ENCODE measurements at places on chromosomes 3 and 15.

DNA sequence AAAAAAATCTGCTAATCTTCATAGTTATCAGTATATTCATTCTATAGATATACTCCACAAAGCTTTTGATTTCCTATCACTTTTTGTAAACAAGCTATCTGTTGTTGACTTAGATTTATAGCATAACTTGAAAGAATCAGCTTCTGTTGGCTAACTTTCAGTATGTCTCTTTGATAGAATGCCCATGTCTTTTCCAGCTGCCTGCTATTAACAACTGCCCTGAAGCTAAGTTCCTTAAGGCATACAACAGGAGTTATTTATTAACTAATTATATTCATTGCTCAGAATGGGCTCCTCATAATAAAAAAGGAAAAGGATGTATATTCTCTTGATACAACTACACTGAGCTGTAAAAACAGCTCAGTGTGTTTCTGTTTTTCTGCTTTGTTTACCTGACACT is 293.9 kb downstream of the TUSC7 start:
- DNase-seq, result no peak

DNA sequence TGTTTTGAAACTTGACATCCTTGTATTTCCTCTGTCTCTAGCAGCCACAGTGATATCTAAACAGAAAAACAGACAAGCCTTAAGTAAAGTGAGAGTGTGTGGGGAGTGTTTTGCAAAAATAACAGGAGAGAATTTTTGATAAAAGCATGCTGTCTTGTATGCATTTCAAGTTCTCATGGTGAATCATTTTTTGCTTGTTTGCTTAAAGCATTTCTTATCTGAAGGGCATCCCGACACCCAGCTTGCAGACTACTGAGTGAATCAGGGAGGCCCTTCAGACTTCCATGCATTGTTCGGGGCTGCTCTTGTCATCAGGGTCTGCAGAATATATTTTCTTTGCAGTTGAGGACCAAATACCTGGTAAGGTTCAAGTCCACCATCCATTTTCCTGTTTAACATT is 8.5 kb downstream of the CGNL1 start:
- no peak for DNase-seq

DNA sequence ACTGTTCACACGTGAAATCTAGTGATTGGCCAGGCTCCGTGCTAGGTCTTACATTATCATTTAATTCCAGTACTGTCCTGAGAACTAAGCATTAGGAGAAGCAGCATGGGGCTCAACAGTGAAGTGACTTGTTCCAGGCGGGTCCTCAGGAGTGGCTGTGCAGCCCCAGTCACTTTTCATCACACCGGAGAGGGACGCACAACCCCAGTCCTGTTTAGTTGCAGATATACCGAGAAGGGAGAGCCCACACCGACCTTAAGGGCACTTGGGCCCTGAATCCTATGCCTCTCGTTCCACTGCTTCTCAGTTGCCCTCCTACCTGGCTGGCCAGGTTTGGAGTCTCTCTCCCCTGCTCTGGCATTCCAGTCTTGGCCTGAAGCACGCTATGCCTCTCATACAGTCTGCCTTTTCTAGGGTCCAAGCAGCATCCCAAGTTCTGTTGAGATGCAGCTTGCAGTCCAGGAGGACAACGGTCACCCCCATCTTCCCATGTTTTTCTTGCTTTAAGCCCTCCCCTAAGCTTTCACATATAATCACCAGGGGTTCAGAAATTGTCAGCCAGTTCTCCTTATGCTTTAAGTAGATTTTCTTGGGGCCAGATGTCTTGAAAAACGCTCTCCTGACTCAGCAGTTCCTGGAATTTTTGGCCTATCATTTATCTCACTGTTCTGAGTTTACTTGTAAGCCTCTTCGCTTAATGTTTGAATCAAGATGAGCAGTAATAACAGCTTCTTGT is 10.1 kb downstream of the FAM131A start:
- DNase-seq, result no peak

DNA sequence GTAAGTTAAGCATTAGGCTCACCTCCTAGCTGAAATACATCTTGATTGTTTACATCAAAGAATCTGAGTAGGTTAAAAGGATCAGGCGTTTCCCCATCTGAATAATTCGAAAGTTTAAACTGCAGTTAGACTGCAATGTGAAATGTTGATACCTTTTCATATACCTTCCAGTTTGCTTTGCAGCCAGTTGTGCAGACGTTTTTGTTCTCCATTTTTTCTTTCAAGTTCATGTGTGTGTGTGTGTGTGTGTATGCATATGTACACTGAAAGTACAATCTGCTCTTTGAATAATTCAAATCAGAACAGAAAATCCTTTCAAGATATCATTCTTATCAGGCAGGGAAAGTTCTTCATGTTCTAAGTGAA is 2.9 kb downstream of the ITPR1 start:
- DNase-seq, result no peak

DNA sequence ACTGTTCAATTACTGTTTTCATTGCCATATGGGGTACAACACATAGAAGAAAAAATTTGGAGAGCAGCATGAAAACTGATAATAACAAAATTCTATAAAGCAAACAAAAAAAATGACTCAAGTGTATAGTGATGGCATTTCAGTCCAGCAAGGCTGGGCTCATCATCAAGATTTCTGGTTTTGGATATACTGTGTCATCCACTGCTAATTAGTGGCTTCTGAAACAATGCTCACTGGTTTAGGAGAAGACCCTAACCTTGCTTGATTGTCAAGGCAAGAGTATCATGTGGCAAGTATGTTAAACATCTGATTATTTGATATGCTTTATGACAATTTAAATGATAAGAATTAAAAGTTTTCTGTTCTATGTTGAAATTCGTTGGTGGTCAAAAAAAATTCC is 96.9 kb downstream of the RFX7 start:
- no peak for DNase-seq

- peak; percentile 4 for DNase-seq
Observed at GRCh38 chr3:48952510-48953118, 34.0 kb downstream of the ARIH2 start.

DNA sequence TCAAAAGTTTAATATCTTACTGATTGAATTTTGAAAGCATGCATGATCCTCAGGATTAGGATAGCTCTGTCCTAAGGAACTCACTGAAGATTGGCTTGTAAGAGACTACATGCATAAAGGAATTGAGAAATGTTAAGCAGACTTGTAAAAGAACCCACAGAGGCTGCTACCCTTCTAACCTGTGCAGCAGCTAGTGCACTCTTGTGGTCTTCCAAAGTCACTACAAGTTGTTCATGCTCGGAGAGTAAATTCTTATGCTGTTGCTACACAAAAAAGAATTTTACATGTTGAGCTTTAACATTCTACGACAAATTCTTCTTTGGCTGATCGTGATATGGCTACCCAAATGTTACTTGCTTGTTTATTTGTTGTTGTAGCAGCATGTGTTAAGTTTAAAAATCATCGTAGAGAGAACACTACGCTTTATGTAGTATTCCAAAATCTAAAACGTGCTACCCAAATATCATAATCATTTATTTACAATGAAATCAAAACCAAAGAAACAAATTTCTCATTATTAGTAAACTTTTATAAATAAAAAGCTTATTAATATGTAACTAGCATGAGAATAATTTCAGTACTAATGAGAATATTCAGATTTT is 55.0 kb downstream of the GOLIM4 start:
- DNase-seq, result no peak

DNA sequence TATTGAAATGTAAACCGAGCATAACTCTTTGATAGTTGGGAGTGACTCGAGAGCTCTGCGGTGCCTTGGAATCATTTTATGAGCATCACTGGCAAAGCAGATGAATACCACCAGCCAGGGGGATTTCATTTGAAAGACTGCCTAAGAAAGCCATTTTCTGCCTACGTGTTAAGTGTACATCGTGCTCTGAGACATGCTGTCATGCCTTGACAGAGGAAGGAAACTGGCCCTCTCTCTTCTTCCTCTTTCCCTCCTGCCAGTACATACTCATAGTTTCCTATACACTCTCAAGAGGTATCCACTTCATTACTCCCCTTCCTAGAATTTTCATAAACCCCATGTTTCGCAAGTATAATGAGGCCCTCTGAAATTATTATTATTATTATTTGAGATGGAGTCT is 8.8 kb downstream of the BCL2A1 start:
- DNase-seq, result no peak

DNA sequence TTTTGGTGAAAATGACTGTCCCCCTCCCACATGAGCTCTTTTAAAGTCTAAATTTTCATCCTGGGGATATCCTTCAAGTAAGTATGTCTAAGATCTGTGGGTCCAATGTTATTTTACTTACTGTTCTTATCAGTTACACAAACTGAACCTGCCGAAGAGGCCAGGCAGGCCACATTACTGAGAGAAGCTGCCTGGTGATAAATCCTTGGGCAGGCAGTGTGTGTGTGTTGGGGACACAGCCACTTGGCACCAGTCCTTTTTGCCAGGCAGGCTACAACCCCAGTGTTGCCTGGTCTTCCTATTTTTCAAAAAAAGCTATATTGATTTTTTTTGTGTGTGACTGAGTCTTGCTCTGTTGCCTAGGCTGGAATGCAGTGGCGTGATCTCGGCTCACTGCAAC is 50.6 kb upstream of the RASA2 start:
- no peak for DNase-seq

DNA sequence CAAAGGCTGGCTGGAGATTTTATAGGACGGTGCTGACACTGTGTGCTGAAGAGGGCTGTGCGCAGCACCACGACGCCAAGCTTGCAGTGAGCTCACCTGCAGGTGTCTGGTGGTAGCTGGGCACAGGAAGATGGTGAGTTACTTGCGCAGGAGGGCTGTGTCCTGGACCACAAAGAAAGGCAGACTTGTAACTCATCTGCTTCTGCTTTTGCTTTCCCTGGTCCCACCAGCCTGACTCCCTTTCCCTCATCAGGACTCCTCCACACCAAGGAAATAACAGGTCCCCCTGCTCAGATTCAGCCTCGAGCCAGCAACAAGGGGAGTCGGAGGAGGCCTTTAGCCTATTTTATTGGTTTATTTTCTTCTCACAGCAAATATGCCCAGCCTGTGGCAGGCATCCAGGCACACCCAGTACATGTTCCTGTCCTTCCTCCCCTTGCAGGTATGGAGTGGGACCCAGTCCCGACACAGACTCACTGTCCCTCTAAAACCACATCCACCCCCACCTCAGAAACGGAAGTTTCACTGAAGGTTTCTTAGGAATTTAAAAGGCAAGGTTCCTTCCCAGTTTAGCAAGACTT is 35.6 kb upstream of the FLNB start:
- DNase-seq, result no peak

GRCh38 chr15:70523192-70523591 is 240.2 kb downstream of the UACA start:
- no peak for DNase-seq

DNA sequence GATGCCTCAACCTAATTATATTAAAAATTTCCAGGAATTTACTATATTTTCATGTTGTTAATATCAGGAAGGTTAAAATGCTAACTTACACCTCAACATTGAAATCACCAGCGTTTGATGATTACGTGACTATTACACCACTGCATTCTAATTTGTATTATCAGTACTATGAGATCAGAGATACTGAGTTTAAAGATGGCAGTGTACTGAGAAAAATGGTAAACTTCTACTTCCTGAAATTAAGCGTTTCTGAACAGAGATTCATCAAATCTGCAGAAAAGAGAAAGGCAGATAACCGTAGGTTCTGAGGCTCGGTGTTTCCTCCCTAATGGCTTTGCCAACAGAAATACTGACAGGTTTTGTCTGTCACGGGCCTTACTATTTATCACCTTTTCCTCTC is 69.9 kb downstream of the CRTC3 start:
- DNase-seq, result no peak

GRCh38 chr3:87002346-87002745 is 11.4 kb upstream of the VGLL3 start:
- no peak for DNase-seq

- DNase-seq, result no peak
Observed at GRCh38 chr3:97481416-97481815, 283.1 kb upstream of the ARL6 start.

GRCh38 chr3:134922101-134922500 is 127.0 kb downstream of the EPHB1 start:
- no peak for DNase-seq

DNA sequence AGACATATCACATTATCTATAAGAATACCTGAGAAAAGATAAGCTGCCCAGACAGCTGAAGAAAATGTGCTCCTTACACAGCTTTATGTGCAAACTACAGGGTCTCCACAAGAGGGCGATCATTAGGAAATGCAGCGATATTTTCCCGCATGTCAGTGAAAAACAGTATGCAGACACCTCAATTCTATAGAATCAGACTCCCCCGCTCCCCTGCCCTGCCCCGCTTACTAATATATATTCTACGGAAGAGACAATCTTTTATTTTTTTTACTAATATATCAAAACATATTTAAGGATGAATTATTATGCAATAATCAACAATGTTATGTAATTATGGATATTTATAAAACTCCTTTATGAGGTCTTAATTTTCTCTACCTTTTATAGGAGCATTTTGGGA is 681.3 kb downstream of the ROBO1 start:
- DNase-seq, result no peak

GRCh38 chr15:79339588-79340314 is 28.8 kb downstream of the TMED3 start:
- DNase-seq, result no peak

DNA sequence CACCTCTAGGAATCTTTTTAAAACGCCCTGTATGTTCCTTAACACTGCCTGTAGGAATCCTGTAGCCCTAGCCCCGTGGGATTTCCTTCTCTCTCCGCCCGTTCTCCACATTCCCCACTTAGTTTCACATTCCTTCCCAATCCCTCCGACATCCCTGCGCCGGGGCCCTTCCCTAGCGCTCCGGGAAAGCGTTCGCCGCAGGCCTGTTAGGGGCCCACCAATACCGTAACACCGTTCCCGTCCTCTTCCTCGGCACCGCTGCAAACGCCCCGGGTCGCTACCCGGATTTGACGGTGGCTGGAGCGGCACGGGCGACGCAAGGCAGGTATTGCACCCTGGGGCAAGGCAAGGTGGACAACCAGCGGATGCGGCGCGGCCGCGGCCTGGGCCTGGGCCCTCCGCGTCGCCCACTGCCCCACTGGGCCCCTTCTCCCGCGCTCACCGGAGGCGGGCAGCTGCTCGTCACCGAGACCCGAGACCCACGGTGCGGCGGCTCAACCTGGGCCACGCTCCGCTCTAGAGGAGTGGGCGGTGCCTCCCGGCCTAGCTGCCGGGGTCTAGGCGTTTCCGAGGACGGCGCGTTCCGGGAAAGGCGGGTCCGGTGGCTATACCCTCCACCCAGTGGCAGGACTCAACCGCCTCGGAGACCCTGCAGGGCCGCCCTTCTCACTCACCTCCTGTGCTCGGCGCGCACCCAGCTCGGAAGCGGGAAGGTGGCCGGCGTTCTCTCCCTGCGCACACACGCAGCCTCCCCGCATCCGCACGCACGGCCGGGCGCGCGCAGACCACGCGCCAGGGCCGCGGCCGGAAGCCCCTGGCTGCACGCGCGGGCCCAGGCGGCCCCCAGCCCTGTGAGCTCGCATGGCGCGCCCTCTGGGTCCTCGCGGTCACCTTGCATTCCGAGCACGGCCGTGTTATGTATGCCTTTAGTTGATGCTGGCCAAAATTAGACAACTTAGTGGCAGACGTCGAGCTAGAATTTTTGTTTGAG is at the start of gene B3GALNT1:
Gene B3GALNT1 (minus strand): TSS at position 789 of the 991 bp plus-strand sequence. CDS start 18,595 bp downstream, outside the sequence.
- no peak for DNase-seq

Data from stimulated activated CD8-positive, alpha-beta memory T cell treated with anti-CD3 and anti-CD28 coated beads, Interleukin-4, amount 100 ng/mL, for 1 hour (primary cell).